ENCODE measurements at places on chromosomes 6 and 20.

DNA sequence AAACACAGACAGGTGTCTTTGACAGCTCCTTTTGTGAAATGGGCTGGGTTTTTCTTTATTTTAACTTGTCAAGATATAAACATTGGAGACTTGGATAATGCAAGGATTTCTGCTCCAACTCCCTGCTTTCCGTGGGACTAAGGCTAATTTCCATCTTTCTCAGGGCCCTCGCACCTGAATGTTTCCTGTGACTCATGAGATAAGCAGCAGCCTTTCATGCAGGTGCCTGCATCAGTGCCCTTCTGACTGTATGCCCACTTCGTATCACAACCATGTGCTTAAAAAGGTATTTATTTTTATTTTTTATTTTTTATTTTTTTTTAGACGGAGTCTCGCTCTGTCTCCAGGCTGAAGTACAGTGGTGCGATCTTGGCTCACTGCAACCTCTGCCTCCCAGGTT lies 736.1 kb downstream of the DOK5 start:
- DNase-seq, result no peak

GRCh38 chr6:31821301-31822035 lies 6.1 kb upstream of the HSPA1B start:
- peak; percentile 43 for DNase-seq

GRCh38 chr6:149166747-149167146 lies 150.8 kb upstream of the TAB2 start:
- no peak for DNase-seq

GRCh38 chr6:147625946-147626345 lies 117.5 kb downstream of the SAMD5 start:
- DNase-seq, result no peak

DNA sequence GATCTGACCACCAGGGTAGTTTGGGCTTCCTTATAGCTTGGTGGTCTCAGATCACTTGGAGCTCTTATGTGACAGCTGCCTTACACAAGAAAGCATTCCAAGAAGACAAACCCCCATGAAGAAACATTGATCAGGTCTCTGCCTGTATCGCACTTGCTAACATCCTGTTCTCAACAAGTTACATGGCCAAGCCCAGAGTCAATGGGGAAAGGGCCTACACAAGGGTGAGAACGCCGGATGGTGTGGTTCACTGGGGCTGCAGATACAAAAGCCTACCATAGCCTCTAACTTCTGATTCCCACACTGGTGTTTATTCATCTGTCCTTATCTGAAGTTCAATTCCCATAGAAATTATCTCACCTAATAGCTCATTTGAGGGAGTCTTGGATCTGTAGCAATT lies 235.5 kb downstream of the SYNDIG1 start:
- no peak for DNase-seq

DNA sequence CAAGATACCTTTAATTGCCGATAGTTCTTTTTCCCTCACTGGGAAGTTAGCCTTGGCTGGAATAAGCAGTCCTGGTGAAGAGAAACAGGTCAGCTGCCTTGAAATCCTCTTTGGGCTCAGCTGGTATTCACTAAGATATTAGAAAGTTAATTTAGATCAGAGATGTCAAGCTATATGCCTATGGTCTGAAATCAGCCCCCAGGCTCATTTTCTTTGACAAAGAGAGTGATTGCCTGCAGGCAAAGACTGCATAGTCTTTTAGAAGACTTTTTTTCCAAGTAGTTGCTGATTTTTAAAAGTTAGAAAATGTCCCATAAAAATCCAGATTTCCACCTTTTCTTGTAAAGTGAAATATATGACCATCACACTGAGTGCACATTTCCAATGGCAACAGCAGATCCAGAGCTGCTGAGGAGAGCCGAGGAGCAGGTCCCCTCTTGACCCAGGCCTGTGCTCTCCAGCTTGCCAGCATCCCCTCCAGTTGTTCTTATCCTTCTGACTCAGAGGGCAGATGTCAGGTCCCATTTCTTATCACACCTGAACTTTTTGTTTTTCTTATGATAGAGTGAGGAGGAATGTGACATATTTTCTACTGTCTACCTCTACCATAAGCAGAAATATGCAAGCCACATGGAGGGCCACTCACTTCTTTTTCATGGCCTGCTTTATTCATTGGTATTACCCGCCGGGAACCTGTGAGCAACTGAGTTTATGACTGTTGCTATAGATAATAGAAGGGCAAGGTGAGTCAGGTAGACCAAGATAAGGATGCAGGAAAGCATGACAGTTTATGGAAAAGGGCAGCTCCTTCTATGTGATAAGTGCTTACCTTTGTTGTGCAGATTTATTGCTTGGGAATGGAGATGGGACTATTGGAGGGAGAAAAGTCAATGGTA lies 17.6 kb upstream of the L3MBTL3 start:
- DNase-seq, result no peak

GRCh38 chr6:169949511-169950097 lies 198.2 kb downstream of the ERMARD start:
- DNase-seq, result peak; percentile 58

GRCh38 chr6:159527351-159527750 lies 165.7 kb downstream of the SOD2 start:
- DNase-seq, result no peak

DNA sequence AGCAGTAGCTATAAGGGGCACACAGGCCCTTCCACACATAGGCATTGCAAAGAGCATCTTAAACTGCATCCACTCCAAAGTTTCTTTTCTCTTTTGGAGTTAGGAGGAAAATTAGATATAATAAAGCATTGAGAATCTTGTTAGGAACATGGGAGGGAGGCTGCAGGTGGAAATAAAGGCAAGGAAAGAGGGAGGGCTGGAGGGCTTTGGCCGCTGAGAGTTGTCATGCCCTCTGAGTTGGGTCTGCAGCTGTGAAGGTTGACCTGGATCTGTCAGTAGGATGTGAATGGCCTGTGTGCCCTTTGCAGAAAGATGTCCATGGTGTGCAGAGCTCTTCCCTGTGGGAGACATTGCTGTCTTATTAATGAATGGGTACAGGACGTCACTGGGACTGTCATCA lies 134.0 kb downstream of the FNDC1 start:
- DNase-seq, result no peak

GRCh38 chr20:62780696-62781095 lies 15.6 kb upstream of the MRGBP start:
- no peak for DNase-seq

DNA sequence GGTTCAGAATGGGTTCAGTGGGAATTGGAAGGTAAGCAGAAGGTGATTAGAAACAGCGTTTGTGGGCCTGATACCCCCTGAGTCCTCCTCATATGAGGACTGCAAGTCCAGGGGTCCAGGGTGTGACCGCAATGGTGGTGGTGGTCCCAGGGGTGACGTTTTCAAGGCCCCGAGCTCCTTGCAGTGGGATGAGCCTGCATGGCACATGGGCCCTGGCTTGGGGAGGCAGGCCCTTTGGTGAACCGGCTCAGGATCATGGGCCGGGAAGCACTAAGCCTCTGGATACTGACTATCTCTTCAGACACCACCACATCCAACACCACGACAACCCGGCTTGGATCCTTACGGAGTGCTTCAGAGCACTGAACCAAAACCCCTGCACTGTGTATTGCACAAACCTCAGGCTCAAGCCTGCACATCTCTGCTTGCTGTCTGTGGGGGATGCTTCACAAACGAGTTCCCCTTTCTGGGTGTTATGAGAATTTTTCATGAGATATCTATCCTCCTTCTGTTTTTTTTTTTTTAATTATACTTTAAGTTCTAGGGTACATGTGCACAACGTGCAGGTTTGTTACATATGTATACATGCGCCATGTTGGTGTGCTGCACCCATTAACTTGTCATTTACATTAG lies 67.9 kb downstream of the STK35 start:
- no peak for DNase-seq

GRCh38 chr6:39151211-39151610 lies 36.2 kb upstream of the SAYSD1 start:
- no peak for DNase-seq

DNA sequence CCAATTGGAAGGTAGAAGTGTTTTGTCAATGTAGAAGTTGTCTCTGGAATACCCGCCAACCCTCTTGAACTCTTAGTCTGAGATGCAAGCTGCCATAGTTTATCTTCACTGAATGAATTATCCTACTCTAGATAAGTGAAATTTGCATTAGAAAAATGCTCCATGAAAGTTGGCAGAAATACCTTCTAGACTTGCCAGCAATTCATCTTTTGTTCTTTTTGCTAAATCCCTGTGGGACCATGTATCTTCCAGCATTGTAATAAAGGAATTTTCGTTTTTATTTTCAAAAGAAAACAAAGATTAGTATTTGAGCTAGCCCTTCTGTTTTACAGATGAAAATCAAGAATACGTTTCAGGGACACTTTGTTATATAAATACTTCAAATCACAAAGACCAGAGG lies 244.2 kb downstream of the CBLN4 start:
- DNase-seq, result no peak

DNA sequence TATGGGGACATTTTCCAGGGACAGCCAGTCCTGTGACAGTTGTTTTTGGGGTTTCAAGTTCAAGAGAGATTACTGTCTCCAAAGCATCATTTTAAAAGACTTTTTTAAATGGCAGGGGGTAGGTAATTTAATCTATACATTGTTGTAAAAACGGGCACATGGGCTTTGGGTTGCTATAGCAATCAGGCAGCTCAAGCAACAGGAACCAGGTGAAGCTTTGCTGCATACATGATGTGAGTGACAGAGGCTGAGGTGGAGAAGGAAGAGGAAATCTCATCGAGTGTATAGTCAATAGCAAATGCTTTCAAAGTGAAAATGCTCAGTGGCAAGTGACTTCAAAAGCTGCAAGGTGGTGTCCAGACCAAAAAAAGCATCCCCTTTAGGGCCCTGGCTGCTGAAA lies 277.4 kb upstream of the JAG1 start:
- DNase-seq, result no peak
